ENCODE measurements at places on chromosomes 12 and 14.

- no peak for DNase-seq
Measured at GRCh38 chr12:98644433-98644711, 216 bp downstream of the IKBIP start.

DNA sequence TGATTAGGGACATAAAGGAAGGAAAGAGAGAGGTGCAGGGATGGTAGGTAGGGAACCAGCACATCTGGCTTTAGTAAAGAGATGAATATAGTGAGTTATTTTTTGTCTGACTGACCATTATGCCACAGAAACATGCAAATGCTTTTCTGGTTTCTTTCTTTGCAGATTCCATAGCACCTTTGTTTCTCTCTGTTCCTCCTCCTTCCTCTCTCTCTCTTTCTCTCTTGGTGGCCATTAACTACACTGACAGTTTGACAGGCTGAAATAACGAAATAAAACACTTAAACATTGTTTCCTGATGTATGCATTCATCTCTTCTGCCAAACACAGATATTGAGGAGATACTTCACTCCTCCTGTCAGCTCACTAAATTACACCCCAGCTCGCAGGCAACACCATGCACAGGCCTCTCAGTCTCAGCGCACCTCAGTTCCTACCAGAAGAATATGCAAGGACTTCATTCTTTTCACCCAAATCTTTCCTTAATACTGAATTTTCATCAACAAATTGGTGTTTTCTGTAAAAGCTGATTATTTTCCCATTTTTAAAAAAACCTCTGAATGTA is 406.9 kb upstream of the SOX5 start:
- no peak for DNase-seq

- no peak for DNase-seq
Measured at GRCh38 chr12:96335270-96335669, 65.0 kb downstream of the CDK17 start.

DNA sequence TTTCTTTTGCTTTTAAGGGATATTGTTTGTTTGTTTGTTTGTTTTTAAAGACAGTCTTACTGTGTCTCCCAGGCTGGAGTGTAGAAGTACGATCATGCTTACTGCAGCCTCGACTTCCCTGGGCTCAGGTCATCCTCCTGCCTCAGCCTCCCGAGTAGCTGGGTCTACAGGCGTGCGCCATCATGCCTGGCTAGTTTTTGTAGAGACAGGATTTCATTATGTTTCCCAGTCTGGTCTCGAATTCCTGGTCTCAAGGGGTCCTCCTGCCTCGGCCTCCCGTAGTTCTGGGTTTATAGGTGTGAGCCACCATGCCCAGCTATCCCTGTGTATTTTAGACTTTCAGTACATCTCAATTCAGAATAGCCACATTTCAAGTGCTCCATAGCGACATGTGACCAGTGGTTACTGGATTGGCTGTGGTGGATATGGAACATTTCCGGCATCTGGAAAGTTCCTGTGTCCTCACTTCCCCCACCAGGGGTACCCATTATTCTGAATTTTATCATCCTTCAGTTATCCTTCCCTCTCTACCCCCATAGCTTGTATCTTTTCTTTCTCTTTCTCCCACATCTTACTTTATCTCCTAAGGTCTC is 61.1 kb downstream of the HRK start:
- no peak for DNase-seq

DNA sequence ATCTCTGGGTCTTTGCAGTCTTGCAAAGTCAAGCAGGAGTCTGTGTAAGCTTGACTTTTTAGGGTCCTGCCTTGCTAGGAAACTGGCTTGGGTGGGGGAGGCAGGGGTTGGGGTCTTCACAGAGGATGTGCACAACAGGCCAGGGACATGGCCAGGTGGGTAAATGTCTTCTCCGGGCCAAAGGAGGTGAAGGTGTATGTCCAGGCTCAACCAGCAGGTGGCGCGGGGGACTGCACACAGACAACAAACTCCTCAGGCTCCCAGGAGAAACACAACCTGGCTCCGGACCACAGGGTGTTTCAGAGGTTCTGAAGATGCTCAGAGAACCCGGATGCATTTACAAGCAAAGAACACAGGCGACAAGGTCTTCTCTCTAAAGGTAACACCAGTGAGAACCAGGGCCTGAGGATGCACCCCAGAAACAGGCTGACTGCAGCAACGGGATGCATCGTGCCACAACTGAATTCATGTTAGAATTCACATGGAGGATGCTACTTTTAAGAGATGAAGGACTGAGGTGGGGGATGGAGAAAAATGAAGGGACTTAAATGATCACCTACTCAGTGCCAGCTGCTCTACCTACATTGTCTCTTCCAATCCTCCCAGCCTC is 56.0 kb downstream of the PLEKHG3 start:
- DNase-seq, result peak; percentile 77

DNA sequence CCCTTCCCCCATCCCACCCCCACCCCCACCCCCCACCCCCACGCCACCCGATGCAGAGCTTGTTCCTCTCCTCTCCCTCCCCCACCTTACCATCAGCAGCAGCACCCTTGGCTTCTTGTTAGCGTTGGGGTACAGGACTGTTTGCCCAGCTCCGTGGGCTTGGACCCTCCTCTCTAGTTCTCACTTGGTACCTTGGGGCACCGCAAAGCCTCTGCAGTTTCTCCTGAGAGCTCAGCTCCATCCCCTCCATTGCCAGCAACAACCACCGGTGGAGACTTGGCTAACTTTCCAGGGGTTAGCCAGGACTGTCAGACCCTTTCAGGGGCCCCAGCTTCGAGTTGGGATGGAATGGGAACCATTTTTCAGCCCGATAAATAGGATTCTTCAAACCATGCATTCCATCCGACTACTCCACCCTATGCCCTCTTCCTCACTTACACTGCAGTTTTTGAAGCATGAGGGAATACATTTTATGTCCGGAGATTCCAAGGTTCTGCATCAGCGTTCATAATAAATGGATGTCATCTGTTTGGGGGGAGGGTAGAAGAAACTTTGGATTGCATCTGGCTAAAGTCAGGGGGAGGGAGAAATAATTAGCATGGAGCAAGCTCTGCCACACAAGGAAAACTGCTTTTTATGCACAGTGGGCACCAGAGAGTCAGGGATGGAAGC is 1.1 kb downstream of the SCN8A start:
- DNase-seq, result no peak

DNA sequence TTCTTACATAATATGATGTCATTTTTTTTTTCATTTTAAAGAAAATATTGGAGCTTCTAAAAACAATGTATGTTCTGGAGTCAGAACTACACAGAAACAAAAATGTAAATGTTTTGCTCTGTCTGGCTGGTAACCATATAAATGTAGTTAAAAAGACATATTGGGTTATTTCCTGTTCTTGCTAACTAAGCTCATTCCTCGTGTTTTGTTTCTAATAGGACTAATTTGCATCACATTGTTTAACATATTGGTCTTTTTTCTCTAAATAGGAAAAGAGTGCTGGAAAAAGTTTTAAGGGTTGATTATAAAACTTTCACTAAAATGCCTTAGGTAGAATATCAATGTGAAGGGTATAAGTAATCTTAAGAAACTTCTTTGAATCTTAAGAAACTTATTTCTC is 221.3 kb downstream of the SLC6A15 start:
- no peak for DNase-seq

- no peak for DNase-seq
Measured at GRCh38 chr14:81414123-81414522, 14.0 kb upstream of the STON2 start.

DNA sequence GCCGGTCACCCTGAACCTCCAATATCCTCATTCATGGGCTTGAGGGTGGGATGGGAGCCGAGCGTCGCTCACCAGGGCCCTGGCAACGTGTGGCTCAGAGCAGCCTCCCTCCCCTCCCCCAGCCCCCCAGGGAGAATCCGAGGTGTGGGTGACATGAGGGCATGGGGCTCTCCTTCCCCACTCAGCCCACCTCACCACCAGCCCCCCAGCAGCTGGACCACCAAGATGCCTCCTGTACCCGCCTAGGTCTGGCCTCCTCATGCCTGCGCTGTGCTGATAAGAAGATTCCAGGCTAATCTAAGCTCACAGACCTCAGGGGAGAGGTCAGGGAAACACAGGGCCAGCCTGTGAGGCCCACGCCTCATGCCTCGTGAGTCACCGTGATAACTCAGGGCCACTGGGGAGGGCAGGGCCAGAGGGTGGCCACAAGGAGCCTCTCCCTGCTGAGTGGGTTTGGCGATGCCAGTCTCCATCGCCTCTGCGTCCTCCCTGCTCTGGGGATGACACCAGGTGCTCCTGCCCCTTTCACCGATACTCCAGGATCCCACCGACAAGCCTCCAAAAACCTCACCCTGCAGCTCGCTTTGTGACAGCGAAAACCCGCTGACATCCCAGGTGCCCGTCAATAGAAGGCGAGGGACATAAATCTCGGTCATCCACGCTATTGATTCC is 56.9 kb downstream of the TESC start:
- no peak for DNase-seq

DNA sequence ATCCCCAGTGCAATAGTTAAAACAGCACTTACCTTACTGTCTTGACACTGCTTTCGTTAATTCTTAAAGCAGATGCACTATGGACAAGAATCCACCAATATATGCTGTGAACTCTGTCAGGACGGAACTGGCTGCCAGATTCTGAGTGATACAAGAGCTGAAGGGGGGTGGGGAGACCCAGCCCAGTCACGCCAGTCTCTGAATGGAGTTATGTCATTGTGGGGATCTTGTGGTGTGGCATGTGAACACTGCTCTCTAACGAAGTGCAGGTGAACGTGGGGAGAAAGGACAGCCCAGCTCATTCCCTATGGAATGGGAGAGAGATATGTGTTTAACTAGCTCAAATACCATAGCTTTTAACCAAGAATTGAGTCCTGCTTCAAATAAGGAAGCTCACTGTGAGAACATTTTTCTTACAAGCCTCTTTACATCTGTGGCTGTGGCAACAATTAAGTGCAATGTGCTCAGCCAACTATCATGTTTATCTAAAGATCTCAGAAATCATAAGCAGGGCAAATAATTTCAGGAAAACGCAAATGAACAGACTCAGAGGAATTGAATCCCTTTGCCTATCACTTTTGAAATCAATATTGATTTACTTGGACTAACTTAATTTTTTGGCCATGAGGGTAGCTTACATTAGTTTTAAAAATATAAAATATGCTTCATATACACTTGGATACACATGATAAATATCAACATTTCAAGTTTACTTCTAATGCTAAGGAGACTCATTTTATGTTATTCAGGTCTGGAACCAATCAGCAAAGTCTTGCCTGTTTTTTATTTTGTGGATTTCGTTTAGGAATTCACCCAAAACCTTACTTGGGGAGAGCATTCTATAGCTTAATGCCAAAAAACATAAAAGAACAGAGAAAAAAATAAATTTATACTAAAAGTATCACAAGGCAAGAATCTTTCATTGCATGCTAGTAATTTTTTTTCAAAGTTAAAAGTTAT is at the start of gene LUM:
TSS of gene LUM (minus strand) at position 129 of the 960 bp plus-strand sequence. CDS start 2,515 bp downstream, outside the sequence.
- no peak for DNase-seq

DNA sequence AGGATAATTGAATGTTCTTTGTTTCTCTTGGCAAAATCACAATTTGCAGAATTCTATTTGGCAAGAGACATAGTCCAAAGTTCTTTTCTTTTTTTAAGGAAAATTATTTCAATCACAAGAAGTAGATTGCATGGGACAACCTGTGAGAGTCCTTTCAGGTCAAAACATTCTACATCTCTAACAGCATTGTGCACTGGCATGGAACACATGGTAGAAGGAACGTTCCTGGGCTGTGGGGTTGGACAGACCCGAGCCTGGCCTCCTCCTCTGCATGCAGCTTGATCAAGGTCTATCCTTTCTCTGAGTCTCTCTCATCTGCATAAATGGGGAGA is 88.6 kb upstream of the CPSF6 start:
- DNase-seq, result no peak

- DNase-seq, result no peak
Measured at GRCh38 chr12:40834321-40834720, 142.1 kb downstream of the CNTN1 start.

DNA sequence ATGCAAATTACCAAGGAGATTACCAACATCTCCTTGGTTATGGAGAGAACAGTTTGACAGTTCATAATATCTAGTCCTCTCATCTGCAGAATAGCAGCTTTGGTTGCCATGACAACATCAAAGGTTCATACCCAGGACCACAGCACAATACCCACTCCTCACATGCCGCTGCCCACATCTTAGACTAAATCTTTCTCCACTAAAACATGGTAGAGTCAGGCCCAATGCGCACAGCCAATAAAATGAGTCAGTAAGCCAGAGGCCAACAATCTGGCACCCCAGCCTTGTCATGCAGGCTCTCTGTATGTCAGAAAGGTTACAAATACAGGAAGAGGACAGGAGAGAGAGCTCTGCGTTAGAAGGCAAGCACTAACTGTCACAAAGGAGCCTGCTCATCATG is 70.6 kb downstream of the KCNK10 start:
- DNase-seq, result no peak

All from D721Med (cell line).